GM10248 (cell line): ENCODE measurements at places on chromosomes 16 and 17.

- DNase-seq, result no peak
Observed at GRCh38 chr16:49964973-49965372, 60.1 kb upstream of the CNEP1R1 start.

DNA sequence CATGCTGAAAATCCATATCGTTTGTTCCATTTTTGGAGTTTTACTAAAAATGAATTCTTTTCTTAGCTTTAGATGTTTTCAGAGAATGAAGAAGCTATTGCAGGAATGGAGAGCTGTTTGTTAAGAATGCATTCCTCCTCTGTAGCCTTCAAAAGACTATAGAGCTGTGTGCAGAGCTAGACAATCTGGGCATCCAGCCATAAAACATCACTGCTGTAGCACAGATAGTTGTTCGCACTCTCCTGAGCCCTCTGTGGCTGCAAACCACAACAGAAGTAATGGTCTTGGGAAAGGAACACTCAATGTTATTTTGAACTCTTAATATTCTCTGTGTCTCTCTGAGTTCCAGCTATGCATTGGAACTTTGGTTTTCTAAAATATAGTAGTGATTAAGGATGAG, 4.9 kb downstream of the TNRC6C start:
- DNase-seq, result no peak

- no peak for DNase-seq
Observed at GRCh38 chr17:7315570-7316235, 543 bp upstream of the GPS2 start.

- no peak for DNase-seq
Observed at GRCh38 chr17:78255029-78255656, 23.7 kb downstream of the TMEM235 start.

- no peak for DNase-seq
Observed at GRCh38 chr17:69325518-69326376, 1.2 kb downstream of the ABCA5 start.

DNA sequence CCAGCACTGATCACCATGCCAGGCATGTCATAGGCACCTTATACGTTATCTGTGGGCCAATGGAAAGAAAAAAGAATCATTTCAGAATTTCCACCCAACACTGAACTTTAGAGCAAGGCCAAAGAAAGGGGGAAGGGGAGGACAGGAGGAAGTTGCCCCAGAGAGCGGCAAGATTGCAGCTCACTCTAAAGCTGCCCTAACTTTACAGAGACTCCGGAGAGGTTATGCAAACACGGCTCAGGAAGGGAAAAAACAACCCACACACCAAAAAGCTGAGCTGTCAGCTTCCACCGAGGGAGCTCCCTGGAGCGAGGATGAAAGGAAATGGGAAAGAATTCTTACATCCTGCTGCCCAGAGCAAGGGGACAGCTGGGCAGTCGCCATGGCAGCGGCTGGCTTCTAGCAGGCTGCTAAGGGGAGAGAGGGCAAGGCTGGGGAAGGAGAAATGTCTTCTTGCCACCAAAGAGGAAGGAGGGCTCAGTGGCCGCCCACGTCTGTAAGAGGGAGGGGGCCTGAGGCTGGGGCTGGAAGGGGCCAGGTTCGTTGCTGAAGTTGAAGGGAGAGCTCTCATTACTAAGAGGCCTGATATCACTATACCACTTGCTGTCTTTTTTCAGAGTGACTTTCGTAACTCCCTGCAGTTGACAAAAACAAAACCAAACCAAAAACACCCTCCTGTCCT, 18.2 kb downstream of the COTL1 start:
- DNase-seq, result peak; percentile 71

DNA sequence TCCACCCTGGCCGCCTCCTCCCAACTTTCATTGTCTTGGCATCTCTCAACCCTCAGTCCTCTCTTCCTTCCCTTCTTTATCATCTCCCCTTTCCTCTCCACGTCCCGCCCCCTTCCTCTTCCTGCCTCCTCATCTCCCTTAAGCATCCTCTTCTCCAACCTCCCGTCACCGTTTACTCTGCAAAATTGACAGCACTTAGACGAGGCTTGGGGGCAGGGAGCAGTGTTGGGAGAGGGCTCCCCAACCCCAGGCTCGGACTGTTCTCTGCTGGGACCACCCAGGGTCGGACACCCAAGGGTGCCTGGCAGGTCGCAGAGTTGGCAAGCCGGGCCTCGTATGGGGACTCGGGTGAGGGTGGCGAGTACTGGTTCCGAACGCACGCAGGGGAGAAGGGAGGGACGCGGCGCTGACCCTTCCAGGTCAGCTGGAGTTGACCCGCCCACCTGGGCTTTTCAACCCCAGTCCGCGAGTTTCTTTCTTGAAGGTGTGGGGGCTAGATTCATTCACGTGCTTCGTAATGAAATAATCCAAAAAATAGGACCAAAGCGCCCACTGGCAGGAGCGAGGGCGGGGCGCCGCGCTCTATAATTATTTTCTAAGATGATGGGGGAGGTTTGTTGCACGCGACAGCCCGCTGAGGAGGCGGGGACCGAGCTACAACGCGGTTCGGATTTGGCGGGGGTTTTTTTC, 775 bp upstream of the PAGR1 start:
- no peak for DNase-seq

DNA sequence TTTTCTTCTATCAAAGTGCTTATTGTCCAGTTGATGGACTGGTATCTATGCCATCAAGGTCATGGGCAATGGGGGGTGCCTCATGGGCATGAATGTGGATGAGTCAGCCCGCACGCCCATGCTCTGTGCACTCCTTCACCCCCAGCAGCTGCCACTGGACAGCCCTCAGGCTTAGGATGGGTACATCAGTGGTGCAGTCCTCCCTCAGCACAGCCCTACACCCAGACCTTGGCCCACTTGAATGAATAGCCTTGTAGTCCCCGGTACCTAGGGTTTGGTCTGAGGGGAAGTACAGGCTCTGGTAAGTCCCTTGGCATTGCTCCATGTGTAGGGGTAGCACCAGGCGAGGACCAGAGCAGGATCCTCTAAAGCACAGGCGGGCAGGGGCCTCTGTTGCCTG, 10.4 kb upstream of the GNA13 start:
- DNase-seq, result no peak

GRCh38 chr17:17613708-17614114, 22.2 kb upstream of the PEMT start:
- DNase-seq, result peak; percentile 64
